Activated CD4-positive, alpha-beta memory T cell treated with anti-CD3 and anti-CD28 coated beads for 36 hours (primary cell): ENCODE measurements at places on chromosomes 12 and 14.

DNA sequence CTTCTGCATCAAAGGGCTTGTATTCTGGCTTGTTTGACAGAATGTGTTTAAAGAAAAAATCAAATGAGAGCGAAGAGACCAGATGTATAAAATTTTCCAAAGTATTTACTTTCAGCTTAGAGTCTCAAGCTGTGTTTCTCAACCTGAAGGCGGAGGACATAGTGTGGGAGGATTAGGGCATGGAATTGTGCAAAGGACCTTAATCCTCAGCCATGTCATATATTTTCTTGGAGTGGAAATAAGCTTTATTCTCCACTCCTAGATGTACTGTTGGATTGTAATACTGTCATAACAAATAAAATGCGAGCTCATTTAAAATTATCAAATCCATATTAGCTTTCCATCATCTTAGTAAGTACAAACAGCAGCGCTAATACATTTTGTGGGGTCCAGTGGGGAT is 154.0 kb downstream of the PAH start:
- H3K4me1 ChIP-seq: no peaks in the 10 kb centered on the region
- H3K27ac ChIP-seq: no peak overlapping the region
- H3K36me3 ChIP-seq: no peaks in the 10 kb centered on the region

DNA sequence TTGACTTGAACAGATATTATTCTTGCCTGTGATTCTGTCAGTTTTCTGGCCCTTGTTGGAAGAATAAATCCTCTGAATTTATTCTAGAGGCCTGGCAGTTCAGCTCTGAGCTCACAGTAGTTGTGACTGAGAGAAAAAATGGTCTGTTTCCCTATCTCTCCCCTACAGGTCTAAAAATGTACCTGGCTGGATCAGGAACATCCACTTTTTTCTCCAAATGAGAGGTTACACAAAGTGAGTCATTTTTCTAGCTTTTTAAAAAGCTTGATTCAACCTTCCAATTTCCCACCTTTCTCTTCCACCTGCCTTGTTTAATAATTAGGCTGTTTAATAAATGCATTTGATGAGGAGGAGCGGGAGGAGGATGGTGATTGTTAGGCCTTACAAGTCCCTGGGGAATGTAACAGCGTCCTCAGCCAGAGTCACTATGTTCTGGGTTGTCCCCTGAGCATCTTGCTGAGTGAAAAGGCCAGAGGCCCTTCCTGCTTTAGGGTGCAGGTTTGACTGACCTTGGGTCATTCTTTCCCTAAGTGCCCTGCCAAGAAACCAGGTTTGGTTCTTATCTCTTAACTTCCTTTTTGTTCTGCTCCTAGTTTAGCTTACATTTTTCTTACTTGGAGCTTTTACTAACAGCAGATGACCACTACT is 91.7 kb upstream of the FUT8 start:
- no peak for DNase-seq
- H3K36me3 ChIP-seq: no peaks in the 10 kb centered on the region
- H3K4me1 ChIP-seq: peaks cover 27% of the 10 kb centered on the region

DNA sequence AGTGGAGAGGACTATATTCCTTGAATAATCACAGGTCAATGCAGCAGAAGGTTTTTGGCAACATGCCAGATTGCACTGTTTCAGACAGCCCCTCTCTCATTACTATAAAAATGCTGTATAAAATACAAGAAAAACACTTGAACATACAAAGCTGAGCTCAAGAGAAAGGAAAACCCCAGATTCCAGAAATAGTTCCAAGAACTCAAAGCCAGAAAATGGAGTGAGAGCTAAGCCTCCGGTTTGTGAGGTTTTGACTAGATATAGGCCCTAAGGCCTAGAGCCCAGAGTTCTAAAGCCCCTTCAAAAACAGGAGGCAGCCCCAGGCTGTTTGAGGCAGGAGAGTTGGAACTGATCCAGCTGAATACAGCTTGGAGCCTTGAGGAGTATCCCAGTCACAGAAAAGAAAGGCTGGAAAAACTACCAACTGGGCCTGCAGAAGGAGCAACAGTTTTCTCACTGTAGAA is 29.4 kb upstream of the ACTN1 start:
- H3K36me3 ChIP-seq: no peaks in the 10 kb centered on the region
- no peaks in the 10 kb centered on the region for H3K27me3 ChIP-seq
- H3K4me3 ChIP-seq: no peak overlapping the region
- H3K27ac ChIP-seq: no peak overlapping the region
- DNase-seq: no peak
- peaks cover 4% of the 10 kb centered on the region for H3K4me1 ChIP-seq

DNA sequence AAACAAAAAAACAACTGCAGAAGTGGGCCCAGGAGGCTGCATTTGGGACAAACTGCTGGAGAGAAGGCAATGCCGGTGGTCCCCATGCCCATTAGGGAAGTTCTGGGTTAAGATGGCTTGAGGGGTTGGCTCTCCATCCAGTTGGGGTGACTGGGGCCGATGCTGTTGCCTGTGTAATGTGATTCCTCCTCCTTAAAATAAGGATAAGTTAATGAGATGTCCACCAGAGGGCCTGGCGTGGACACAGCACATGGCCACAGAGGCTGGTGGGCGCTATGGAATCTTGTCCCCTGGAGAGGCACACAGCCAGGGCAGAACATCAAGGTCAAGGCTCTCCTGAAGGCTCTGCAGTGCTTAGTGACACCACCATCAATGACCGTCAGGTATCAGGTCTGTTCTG is 1.0 kb upstream of the TESC start:
- no peak overlapping the region for H3K27ac ChIP-seq
- no peak overlapping the region for H3K4me3 ChIP-seq
- H3K27me3 ChIP-seq: peaks cover 20% of the 10 kb centered on the region
- DNase-seq: no peak
- no peaks in the 10 kb centered on the region for H3K36me3 ChIP-seq

GRCh38 chr12:4954621-4955354 is 45.1 kb downstream of the KCNA1 start:
- no peaks in the 10 kb centered on the region for H3K36me3 ChIP-seq
- no peak for DNase-seq
- H3K27me3 ChIP-seq: peaks cover 40% of the 10 kb centered on the region
- H3K4me3 ChIP-seq: no peak overlapping the region
- no peak overlapping the region for H3K27ac ChIP-seq

DNA sequence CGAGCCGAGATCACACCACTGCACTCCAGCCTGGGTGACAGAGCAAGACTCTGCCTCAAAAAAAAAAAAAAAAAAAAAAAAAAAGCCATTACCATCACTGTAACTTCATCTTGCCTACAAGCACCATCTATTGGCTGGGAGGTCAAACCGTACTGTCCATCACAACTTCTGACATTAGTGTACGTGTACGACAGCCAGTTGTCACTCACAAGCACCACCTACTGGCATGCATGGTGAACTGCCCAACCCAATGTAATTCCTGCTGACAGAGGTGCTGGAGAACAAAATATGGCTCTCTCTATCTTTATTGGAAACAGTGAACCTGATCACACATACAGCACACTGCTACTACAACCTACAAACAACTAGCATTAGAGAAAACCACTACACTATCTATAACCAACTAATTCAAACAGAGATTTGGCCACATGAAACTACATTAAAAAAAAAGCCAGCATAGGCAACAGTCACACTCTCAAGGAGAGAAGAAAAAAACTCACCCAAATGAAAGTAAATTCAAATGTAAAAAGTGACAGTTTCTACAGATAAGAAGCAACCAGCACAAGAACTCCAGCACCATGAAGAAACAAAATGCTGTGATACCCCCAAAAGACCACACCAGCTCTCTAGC is 82.3 kb downstream of the PUS7L start:
- no peaks in the 10 kb centered on the region for H3K4me1 ChIP-seq
- H3K36me3 ChIP-seq: no peaks in the 10 kb centered on the region
- H3K27ac ChIP-seq: no peak overlapping the region
- peaks cover 19% of the 10 kb centered on the region for H3K27me3 ChIP-seq

- peaks cover 3% of the 10 kb centered on the region for H3K4me1 ChIP-seq
- peaks cover 20% of the 10 kb centered on the region for H3K27me3 ChIP-seq
- H3K36me3 ChIP-seq: no peaks in the 10 kb centered on the region
Observed at GRCh38 chr14:60485598-60486251, at the start of gene C14orf39. Gene C14orf39, minus strand, starts transcription at chr14:60486063. Its CDS starts 985 bp downstream, at chr14:60485078.

DNA sequence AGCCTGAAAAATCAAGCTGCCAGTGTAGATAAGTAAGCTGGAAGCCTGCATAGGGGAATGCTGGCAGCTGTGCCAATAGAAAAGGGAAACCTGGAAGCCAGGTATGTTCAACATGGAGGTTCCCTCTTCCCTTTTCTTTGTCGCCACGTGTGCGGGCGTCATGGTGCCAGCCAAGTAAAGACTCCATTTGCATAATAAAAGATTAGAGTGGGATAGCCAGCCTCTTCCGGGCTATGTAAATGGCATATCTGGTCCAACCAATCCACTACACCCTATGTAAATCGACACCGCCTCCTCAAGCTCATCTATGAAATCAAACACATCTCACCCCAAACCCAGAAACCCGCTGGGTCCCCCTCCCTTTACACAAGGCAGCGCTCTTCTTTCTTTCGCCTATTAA is 5.6 kb upstream of the ADGRD1 start:
- no peaks in the 10 kb centered on the region for H3K4me1 ChIP-seq
- H3K27me3 ChIP-seq: peaks cover 28% of the 10 kb centered on the region
- H3K36me3 ChIP-seq: peaks cover 8% of the 10 kb centered on the region
- no peak overlapping the region for H3K27ac ChIP-seq
